Brain pericyte (primary cell): ENCODE measurements at places on chromosomes 16 and 17.

DNA sequence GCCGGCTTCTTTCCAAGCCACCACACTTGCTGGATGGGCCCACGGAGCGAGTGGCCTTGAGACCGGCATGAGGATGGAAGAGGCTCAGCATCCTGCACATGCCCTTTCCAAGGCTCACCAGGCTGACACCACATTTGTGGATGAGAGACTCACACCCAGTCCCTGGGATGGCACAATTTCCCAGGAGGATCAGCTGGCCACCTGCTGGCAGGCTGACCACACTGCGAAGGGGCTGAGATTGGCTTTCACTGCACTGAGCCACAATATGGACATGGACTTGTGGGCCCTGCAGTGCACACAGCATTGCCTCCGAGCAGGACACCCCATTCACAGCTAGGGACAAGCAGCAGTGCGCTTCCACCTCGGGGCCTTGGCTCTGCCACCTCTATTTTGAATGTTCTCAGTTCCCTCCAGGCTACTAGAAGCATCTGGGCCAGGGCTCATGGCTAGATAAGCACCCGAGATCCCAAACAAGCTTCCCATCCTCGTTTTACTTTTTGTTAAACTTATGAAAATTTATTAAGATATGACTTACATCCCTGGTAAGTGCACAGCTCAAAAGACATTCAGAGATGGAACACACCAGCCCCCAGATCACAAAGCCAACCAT is 25.3 kb upstream of the KSR1 start:
- DNase-seq = no peak

- DNase-seq = no peak
Observed at GRCh38 chr17:49694847-49695697, 12.7 kb downstream of the SLC35B1 start.

DNA sequence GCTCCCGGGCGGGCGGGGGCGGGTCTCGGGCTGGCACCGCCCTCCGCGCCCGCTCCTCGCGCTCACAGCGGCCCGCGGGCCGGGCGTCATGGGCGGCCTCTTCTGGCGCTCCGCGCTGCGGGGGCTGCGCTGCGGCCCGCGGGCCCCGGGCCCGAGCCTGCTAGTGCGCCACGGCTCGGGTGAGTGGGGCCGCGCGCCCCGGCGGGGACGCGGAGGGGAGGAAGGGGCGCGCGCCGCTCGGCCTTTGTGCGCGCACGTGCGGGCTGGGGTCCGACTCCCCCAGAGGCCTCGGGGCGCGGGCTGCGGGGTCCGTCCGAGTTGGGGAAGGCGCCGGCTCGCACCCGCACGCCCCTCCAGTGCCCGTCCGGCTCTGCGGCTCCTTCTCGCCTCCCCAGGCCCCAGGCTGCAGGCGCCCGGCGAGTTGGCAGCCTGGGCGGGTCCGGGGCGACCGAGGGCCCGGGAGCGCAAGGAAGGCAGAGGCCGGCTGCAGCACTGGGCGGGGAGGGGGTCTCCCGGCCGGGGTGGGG is at the start of gene NME4:
Gene NME4 (plus strand): TSS at position 65 of the 527 bp plus-strand sequence. CDS start 24 bp downstream, at position 89.
- DNase-seq = no peak

DNA sequence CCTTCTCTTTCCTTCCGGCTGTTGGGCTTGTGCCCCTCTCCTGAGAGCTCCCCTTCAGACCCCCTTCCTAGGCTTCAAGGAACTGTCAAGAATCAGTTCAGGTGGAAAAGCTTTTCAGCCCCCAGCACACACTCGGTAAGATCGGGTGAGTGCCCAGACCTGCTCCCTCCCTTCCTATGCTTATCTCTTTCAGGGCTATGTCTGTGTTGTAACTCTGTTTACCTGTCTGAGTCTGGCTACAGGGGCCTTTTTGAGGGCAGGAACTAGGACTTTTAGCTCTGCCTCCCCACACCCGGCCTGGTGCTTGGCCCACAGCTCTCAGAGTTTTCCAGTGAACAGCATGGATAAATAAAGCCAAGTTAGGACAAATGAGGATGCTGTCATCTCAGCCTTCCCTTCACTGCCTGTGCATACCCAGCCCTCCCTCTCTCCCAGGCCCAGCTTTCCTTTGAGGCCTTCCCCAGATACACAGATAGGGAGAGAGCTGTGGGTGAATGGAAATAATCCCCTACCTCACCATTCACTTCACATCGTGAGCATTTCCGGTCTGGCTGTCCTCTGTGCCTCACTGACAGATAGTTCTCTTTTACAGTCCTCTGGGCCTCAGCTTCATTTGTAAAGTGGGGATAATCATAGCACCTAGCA is 5.7 kb upstream of the MRPS23 start:
- no peak for DNase-seq

GRCh38 chr17:71765437-71765836 is 355.4 kb upstream of the SOX9 start:
- no peak for DNase-seq

- DNase-seq = no peak
Observed at GRCh38 chr17:66892246-66892645, 57.3 kb downstream of the CACNG5 start.

DNA sequence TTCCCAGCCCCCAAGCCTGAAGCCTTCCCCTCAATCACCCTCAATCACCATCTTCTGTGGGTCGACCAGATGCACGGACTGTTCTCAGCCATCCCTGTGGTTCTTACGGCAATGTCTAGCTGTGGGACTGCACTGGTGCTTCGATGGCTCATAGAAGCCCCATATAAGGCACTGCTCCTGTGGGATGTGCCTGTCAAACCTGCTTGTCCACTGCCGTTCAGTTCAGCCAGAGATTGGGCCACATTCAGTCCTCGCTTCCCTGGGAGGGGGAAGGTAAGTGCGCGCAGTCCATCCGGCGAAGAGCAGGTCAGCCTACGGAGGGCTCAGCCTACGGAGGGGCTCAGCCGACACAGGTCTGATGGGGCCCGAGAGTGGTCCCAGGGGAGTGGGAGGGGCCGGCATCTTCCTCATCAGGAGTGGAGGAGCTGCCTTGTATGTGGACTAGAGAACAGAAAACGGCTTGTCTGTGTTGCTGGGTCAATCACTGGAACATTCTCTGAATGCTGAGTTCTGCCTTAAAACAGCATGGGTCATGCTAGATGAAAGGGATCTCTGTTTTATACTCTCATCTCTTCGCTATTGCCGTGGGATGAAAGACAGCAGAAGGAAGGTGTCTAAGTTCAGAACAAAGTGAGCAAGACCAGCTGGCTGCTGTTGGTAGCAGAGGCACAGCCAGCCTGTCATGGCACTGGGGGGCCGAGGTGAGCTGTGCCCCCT is at the start of gene CARD14:
Gene CARD14 (plus strand): TSS at position 247 of the 717 bp plus-strand sequence. CDS start 11,409 bp downstream, outside the sequence.
- no peak for DNase-seq

DNA sequence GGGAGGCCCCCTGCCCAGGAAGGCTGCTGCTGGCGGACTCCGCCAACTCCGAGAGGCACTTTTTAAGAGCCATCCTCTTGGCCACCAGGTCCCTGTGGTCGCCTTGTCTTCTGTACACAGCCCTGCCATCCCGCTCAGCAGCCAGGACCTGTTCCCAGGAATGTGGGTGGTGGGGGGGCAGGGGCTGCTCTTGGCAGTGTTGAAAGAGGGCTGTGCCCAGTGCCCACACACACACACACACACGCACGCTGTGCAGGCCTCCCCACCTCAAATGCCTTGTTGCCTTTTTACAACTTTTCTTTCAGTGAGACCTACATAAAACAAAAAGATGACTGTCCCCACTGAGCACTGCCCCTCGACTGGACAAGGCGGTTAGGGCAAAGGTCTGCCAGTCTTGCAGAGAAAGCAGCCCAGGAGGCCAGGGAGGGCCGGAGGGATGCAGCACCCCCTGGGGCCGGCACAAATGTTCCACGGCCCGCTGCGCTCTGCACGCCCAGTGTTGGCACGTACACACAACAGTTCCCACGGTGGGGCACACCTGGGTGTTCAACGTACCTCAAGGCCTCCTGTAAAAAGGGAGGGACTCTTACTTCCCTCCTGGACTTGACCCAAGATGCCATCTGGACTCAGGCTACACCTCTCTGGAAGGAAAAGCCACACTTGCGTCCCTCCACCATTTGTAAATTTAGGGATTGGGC is 18.5 kb upstream of the PITPNA start:
- no peak for DNase-seq

- no peak for DNase-seq
Observed at GRCh38 chr17:21004016-21004930, 38.5 kb downstream of the USP22 start.

GRCh38 chr16:47058295-47059086 is 85.0 kb upstream of the DNAJA2 start:
- no peak for DNase-seq

DNA sequence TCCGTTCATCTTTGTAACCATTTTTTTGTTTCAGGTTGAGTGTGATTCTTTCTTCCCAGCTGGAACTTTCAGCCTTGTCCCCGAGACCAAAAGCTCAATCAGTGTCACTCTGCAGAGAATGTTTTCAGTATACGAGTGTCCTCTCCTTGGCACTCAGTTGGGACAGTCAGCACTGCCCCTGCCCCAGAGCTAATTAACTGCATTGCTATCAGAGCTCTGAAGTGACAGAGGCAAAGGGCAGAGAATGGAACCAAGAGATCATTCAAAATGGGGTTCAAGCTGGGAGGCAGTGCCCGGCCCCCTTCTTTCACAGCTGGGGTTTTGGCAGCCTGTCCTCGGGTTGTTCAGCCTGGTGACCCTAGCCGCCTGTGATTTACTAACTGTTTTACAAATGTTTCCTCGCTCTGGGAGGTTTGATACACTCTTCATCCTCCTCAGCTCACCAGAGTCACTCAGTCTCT is 195.9 kb upstream of the TBX2 start:
- no peak for DNase-seq

DNA sequence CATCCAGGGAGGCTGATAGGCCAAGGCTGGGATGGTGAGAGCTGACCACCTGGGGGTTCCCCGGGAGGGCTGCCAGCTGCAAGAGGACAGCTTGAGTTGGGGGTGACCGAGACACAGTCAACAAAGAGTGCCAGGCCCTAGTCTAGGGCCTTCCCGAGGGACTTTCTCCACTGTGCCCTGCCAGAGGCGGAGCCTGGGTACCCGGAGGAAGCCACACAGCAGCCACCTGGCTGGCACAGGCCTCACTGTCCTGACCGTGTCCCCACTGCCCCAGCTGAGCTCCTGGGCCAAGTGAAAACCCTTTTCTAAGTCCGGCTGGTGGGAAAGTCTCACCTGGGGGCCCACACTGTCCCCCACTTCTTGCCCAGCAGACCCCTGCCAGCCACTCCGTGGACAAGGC is 71.9 kb upstream of the GSE1 start:
- no peak for DNase-seq

- peak; percentile 5 for DNase-seq
Observed at GRCh38 chr16:56193951-56194726, 2.9 kb downstream of the GNAO1 start.

DNA sequence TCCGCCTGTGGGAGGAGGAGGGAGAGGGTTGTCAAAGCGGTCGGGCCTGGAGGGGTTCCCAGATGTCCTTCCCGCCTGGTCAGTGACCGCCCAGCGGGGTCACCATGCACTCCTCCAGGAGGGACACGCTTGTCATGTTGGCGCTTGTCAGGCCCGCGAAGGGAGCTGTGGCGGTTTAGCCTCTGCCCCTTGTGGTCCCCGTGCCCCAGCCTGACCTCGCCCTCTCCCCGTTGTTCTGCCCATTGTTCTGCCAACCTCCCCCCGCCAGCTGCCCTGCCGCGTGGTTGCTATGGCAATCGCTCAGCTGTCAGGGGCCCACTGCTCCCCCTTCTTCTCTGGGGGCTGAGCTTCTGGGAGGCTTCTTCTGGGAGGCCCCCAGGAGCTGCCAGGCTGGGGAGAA is 146.4 kb upstream of the CIBAR2 start:
- no peak for DNase-seq

GRCh38 chr17:75325827-75326225 is 36.6 kb upstream of the SLC25A19 start:
- no peak for DNase-seq

- peak; percentile 38 for DNase-seq
Observed at GRCh38 chr17:49193513-49194296, 16.7 kb downstream of the GNGT2 start.

- peak; percentile 65 for DNase-seq
Observed at GRCh38 chr16:3980253-3981111, 100.0 kb upstream of the CREBBP start.

DNA sequence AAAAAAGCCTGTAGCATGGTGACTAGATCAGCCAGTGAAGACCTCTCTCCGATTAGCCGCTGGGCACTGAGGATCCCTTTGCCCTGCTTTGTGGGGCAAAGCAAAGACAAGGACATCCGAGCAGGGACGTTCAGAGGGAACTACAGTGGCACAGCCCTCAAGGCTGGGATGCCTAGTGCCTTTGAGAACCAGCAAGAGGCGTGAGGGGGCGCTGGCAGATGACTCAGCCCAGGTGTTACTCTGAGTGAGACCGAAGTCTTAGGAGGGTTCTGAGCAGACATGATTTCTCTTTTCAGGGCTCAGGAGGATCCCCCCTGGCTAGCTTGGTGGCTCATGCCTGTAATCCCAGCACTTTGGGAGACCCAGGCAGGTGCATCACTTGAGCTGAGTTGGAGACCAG is 178.6 kb downstream of the CPPED1 start:
- DNase-seq = no peak

DNA sequence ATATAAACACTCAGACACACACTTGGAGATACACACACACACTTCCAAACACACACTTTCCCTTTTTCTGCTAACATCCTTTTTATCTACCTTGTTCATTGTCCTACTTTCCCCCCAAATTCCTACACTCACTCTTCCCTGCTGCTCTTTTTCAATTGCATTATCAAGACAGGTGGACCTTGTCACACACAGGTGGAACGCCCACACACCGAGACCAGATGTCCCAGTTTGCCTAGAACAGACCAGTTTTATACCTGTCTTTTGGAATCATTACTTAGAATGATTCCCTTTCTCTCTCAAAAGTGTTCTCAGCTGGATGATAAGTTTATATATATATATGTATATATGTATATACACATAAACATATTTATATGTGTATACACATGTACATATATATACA is 50.7 kb upstream of the ARHGAP44 start:
- DNase-seq = no peak

DNA sequence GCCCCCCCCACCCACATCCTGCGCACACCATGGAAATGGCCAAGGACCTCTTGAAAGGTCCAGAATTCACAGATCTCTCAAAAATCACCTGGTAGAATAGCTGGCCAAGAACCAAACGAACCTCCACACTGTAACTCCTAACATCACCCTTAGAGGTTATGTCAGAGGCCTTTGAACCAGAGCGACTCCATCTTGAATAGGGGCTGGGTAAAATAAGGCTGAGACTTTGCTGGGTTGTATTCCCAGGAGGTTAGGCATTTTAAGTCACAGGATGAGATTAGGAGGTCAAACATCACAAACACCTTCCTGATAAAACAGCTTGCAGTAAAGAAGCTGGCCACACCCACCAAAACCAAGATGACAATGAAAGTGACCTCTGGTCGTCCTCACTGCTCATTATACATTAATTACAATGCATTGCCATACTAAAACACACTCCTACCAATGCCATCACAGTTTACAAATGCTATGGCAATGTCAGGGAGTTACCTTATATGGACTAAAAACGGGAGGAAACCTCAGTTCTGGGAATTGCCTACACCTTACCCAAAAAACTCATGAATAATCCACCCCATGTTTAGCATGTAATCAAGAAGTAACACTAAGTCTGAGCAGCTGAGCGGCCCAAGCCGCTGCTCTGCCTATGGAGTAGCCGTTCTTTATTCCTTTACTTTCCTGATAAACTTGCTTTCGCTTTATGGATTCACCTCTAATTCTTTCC is 34.8 kb downstream of the SYCE1L start:
- DNase-seq = no peak

- no peak for DNase-seq
Observed at GRCh38 chr17:51442088-51442865, 181.9 kb downstream of the UTP18 start.
